ENCODE measurements at places on chromosomes 7 and 10. TPM values are rescaled to one million over a fixed set of nuclear protein-coding genes. Genes with fewer than 3 reads are reported as not detected.
A peak's percentile ranks its signal among the peaks of the same experiment; 100 is the strongest.

GRCh38 chr7:78020874-78021249 is 222.3 kb downstream of the PHTF2 start:
- H3K27ac ChIP-seq, result peak overlapping the region; percentile 85
- H3K4me3 ChIP-seq, result no peak overlapping the region
- no peaks in the 10 kb centered on the region for H3K36me3 ChIP-seq
- peaks cover 18% of the 10 kb centered on the region for H3K4me1 ChIP-seq

- H3K36me3 ChIP-seq, result peaks cover 9% of the 10 kb centered on the region
- no peak overlapping the region for H3K4me3 ChIP-seq
- H3K27ac ChIP-seq, result peak overlapping the region; percentile 60
- H3K27me3 ChIP-seq, result no peaks in the 10 kb centered on the region
- peaks cover 19% of the 10 kb centered on the region for H3K4me1 ChIP-seq
- peak; percentile 82 for DNase-seq
Measured at GRCh38 chr7:129829737-129830631, 122.8 kb downstream of the UBE2H start.

DNA sequence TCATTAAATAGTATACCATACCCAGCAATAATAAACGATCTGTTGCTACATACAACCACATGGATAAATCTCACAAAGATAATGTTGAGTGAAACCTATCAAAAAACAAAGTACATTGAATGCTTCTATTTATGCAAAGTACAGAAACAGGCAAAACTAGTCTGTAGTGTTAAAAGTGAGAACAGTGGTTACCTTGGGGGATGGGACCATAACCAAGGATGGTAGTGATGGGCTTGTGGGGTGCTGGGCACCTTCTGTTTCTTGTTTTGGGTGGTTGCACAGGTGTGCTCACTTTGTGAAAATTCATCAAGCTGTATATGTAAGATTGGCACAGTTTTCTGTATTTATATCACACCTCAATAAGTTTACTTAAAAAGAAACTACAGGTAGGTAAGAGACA is 105.7 kb downstream of the ATE1 start:
- H3K4me1 ChIP-seq, result no peaks in the 10 kb centered on the region
- H3K27ac ChIP-seq, result no peak overlapping the region
- H3K36me3 ChIP-seq, result no peaks in the 10 kb centered on the region
- no peak overlapping the region for H3K4me3 ChIP-seq
- H3K27me3 ChIP-seq, result no peaks in the 10 kb centered on the region

- H3K27ac ChIP-seq, result no peak overlapping the region
- no peak overlapping the region for H3K4me3 ChIP-seq
- H3K4me1 ChIP-seq, result no peaks in the 10 kb centered on the region
- no peaks in the 10 kb centered on the region for H3K36me3 ChIP-seq
- DNase-seq, result no peak
Measured at GRCh38 chr10:103147645-103148044, 45.4 kb downstream of the NT5C2 start.

CYP2E1 gene
- 0.61 TPM for polyA plus RNA-seq
